ENCODE measurements at places on chromosomes 3 and 15.

GRCh38 chr15:40936709-40937666 lies 7.8 kb downstream of the DLL4 start:
- DNase-seq, result peak; percentile 41

DNA sequence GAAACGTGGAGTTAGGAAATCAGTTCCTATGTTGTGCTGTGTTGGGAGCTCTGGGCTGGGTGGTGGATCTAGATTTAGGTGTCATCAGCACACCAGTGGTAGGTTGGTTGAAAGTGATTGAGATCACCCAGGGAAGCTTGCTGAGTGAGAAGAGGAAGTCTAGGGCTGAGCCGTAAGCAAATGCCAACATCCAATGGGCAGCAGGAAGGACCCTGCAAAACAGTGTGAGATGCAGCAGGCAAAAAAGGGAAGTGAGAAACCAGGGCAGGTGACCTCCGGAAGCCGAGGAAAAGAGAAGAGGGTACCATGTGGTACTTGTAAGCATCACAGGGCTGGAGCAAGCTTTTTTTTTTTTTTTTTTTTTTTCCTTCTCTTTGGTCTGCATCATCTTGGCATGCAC lies 15.9 kb upstream of the COPG1 start:
- DNase-seq, result no peak

DNA sequence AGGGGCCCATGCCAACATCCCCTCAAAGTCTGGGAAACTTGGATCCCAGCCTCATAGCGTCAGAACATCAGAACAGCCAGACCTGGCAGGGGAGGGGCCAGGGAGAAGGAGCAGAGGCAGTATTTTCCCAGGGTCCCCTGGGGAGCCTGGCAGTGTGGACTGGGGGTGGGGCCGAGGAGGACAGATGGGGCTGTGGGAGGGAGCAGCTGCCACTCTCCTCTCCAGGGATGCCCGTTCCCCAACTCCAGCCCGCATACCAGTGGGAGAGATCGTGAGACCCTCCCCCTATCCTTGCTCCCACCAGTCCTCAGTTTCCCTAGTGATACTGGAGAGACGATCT lies 6.5 kb upstream of the DNAJB8 start:
- DNase-seq, result no peak

GRCh38 chr3:7407107-7407506 lies 546.2 kb downstream of the GRM7 start:
- DNase-seq, result no peak

DNA sequence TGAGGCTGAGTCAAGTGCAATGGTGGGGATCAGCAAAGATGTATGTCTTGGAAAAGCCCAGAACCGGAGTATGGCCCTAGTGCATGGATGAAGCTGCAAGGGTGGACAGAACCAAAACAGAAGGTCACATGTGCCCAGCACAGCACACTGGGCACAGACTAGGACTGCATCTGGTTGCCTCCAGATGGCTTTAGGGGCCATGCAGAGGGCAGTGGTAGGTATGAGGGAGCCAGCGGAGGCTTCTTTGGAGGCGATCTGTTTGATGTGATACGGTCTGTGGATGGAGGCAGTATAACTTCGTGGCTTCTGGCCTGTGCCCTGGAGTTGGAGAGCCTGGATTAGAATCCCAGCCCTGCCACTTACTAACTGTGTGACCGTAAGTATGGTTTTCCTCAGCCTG lies 29.4 kb downstream of the SV2B start:
- no peak for DNase-seq

- DNase-seq, result peak; percentile 30
Observed at GRCh38 chr15:100809151-100809550, 70.5 kb upstream of the ALDH1A3 start.

GRCh38 chr3:132504375-132504933 lies 87.2 kb downstream of the DNAJC13 start:
- DNase-seq, result no peak

GRCh38 chr15:65084500-65085206 lies 8.1 kb downstream of the KBTBD13 start:
- no peak for DNase-seq

DNA sequence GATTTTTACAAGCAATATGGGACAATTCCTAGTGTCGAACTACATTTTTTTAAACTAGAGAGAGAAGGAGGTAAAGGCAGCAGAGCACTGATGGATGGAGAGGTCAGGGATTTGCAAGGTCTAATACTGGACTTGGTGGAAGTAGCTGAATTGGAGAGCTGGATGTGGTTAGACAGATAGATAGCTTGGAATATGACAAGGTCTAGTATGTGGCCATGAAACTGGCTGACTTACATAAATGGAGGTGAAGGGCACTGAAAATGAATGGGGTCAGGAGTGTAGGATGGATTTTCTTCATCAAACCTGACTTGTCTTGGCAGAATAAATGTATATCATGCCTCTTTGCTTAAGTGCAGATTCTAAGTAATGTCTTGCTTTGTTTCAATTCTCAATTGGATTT lies 10.1 kb upstream of the RTP4 start:
- no peak for DNase-seq

- DNase-seq, result peak; percentile 24
Observed at GRCh38 chr15:89999676-90000185, 1.4 kb upstream of the ZNF710 start.

DNA sequence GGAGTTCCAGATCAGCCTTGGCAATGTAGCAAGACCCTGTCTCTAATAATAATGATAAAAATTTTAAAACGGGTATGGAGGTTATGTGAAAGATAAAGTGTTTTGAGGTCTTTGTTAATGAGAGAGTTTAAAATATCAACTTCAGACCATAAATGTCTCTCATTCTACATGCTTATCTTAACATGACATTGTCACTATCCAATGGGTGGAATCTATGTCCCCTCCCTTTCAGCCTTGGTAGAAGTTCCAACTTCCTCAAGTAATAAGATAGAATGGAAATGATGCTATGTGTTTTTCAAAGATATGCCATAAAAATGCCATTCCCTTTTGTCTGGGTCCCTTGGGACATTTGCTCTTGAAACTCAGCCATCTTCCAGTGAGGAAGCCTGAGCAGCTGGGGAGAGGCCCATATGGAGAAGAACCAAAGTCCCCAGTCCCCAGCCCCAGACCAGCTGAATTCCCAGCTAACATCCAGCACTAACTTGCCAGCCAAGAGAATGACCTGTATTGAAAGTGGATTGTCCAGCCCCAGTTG lies 17.0 kb downstream of the RPSA start:
- no peak for DNase-seq

DNA sequence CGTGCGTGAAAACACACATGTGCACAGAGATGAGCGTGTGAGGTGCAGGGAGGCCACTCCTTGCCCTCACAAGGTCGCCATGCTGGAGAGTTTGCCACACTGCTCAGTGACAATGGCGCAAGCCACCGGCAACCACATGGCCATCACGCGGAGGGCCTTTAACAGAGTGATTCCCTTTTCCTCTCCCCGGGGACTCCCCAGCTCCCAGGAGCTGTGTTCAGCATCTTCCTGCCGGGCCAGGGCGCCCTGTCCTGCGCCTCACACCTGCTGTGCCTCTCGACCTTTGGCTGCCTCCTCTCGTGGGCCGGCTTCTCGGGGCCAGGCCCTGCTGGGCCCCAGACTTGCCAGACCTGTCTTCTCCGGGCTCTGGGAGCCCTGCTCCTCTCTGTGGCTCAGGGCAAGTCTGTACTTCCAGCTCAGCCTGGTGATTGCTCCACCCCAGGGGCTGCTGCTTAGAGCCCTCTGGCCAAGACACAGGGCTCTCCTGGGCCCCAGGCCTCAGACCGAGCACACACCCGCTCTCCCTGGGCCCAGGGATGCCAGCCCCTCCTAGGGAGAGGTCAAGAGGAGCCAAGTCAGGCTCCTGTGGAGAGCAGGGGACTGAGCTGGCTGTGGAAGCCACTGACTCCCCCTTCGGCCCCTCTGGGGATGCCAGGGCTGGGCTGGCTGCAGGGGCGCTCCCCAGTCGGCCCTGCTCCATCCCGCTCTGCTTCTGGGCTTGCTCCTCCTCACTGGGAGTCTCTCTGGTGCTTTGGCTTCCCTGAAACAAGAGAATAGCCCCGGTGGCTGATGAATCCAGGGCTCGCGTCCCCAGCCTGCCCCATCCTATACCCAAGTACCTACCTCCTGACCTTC lies 5.6 kb downstream of the CCDC9B start:
- no peak for DNase-seq

GRCh38 chr3:80734483-80734882 lies 966.7 kb upstream of the ROBO1 start:
- peak; percentile 66 for DNase-seq

DNA sequence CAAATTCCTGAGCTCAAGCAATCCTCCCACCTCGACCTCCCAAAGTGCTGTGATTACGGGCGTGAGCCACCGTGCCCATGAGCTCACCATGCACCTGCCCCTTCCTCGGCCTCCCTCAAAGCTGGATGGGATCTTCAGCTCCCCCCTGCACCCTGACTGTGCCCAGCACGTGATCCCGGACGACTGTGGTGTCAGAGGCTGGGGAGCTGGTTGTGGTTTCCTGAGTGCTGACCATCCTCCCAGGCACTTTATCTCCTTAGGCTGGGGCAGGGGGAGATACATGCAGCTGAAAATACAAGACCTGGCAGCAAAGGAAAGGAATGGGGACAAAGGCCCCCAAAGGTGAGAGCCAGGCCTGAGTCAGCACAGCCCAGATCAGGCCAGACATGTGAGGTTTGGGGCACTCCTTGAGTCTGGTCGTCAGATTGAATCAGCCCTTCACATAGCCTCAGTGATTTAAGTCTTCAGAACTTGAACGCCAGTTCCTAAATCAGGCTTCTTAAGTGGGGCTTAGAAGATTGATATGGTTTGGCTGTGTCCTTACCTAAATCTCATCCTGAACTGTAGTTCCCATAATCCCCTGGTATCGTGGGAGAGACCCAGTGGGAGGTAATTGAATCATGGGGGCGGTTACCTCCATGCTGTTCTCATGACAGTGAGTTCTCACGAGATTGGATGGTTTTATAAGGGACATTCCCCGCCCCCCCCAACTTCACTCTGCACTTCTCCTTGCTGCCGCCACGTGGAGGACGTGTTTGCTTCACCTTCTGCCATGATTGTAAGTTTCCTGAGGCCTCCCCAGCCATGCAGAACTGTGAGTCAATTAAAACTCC lies 35.8 kb downstream of the PRKCD start:
- peak; percentile 64 for DNase-seq

GRCh38 chr3:155131104-155131503 lies 51.0 kb downstream of the MME start:
- DNase-seq, result no peak

- DNase-seq, result no peak
Observed at GRCh38 chr3:127787071-127787490, 35.2 kb downstream of the MGLL start.

- no peak for DNase-seq
Observed at GRCh38 chr3:131474115-131474514, 28.7 kb downstream of the MRPL3 start.

GRCh38 chr3:192373032-192373431 lies 354.3 kb downstream of the FGF12 start:
- DNase-seq, result no peak

GRCh38 chr3:153173758-153174516 lies 11.9 kb downstream of the RAP2B start:
- peak; percentile 7 for DNase-seq

- DNase-seq, result no peak
Observed at GRCh38 chr3:133264920-133265319, 134.9 kb upstream of the BFSP2 start.

DNA sequence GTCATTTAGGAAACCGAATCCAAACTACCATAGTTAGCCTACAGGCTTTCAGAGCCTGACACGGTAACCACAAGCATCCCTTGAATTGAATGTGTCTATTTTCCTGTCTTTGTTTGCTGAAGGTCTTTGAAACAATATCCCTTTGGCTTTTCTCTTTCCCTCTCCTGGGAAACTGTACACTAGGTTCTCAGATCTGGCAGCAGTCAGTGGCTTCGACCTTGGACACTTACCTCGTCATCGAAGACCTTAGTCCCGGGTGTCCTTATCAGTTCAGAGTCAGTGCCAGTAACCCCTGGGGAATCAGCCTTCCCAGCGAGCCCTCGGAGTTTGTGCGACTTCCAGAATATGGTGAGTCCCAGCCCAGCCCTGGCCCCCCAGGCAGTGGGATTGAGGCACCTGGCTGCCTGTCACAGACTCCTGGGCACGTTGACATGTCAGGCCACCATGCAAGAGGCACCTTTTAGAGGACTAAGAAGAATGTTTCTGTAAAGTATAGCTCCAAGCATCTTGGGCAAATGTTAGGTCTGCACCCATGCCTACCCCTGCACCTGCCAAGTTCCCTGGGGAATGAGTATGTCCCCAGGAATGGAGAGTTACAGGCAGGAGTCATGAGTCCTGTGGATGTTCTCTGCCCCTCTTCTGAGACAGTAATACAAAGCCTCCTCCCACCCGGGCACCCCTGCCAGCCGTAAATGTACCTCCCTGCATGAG lies 30.4 kb upstream of the UMPS start:
- peak; percentile 75 for DNase-seq

DNA sequence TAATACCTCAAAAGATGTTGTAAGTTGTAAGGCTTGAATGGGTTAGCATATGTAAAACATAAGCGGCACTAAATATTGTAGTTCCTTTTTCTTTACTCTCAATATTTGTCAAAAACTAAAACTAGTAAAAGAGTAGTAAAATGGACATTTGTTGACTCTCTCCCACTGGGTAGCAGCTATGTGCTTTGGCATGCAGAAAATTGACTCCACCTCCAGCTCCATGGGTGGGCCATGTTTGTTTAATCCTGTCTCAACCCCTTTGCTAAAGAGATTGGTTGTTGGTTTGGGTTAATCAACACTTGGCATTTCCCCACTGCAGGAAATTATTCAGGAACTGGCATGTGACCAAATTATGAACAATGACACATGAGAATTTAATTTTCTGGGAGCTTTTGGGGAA lies 114.8 kb downstream of the EOMES start:
- DNase-seq, result peak; percentile 79

DNA sequence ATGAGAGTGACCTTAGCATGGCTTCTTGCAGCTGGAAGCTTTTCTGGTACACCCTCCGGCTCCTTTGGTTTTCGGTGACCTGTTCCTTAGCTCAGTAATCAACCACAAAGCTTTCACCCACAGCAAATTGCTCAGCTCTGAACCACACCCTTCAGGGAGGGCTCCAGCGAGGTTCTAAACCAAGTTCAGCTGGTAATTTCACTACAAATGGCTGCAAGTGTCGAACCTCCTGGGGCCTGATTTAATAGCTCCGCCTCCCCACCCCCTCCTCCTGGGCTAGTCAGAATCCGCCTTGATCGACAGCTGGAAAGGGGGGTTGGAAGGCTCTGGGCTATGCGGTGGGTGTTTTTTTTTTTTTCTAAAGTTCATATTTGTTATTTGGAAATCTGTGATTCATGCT lies 150.9 kb upstream of the MCTP2 start:
- DNase-seq, result no peak

DNA sequence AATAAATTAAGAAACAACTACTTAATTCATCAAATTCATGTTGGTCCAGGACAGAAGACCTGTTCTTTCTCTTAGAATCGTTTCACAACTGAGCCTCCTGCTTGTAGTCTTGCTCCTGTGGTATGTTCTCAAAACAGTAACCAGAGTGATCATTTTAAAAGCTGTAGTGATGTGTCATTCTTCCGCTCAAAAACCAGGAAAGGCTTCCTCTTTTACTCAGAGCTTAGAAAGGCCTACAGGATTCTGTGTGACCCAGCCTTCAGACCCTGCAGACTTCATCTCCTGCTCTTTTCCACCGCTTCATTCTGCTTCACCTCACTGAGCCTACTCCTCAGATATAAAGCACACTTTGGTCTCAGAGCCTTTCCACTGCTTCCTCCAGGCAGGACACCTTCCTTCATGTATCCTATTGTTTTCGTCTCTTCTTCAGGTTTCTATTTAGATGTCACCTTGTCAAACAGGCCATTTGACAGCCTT lies 22.7 kb downstream of the ST6GAL1 start:
- peak; percentile 85 for DNase-seq

Data from dermis blood vessel endothelial cell (primary cell).